Endodermal cell (in vitro differentiated cells): ENCODE measurements at places on chromosomes 11 and 22. TPM values are rescaled to one million over a fixed set of nuclear protein-coding genes. Genes with fewer than 3 reads are reported as not detected.

DNA sequence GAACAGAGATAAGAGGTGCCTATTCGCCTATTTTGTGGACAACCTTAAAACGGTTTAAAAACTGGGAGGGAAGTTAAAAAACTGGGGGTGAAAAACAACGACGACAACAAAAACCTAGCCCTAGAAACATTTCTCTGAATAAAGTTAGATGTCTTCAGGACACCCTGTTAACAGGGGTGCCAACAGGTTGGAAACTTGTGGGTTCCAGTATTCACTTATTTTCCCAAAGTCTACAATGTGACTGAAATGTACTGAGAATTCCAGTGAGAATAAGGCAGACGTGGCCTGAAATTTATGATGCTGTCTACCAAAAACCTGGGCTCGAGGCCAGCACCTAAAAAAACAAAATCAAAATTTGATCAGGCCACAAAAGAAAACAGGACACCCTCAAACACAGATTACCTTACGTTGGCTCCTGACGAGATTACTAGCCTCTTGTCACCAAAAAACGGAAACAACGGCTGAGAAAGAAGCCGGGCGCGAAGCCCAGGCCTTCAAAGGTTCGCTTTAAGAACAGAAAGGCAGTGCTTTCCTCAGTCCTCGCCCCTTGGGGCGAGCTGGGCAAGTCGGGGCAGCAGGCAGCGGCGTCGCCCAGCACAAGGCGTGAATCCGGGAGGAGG is 906 bp downstream of the CCDC90B start:
- DNase-seq = no peak

The OR2AG1 gene
- not detected in 2 replicates for total RNA-seq

GRCh38 chr11:32796425-32796824 is 2.0 kb upstream of the CCDC73 start:
- DNase-seq = no peak

- peak; percentile 93 for DNase-seq
These were observed at the start of gene ARSA for GRCh38 chr22:50627642-50628542. ARSA (minus strand) TSS chr22:50628152; CDS start chr22:50627779, 373 bp downstream.

GRCh38 chr11:12927886-12928285 is 81.2 kb upstream of the RASSF10 start:
- DNase-seq = no peak

The GCAT gene
- 21.4 and 22.2 TPM in 2 replicates for total RNA-seq

DNA sequence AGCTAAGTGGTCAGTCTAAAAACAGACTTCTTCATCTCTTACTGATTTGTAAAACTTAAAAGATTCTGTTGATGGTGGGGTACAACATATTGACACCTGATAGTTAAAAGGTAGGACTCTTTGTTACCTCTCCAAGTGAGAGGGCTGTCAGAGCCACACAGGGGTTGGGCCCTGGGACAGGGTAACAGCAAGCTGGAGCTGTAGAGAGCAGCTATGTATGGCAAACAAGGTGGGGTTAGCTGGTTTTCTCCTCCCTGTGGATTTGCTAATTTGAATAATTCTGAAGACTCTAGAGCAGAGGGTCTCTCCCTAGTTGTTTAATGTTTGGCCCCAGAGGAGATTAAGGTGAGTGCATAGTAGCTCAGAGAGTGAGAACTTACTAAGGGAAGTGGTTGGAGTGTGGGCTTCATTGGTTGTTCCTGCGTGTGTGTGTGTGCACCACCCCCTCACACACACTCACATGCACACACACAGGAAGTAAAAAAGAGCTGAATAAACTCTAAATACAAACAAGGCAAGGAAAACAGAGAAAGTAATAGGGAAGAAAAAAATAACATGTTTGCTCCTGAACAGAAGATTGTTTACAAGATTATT is 9.2 kb upstream of the GAS2 start:
- peak; percentile 60 for DNase-seq

The OR8D1 gene
- not detected in 2 replicates for total RNA-seq

- no peak for DNase-seq
These were observed 13.3 kb downstream of the PARVA start for GRCh38 chr11:12390687-12391110.

DNA sequence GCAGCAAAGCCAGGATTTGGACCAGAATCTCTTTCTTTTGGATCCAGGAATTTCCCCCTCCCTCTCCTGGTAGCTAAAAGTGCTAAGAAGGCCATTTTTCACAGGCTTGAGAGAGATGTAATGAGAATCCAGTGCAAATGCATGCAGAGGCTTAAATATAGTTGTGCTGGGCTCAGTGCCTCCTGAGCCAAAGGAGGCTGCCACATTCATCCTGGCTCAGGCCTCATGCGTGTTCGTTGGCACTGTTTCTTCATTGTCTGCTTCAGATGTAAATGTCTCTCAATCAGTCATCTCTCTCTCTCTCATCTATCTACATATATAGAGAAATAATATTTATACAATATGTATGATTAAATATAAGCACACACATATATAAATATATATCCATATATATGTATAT is 83.6 kb downstream of the INSC start:
- peak; percentile 24 for DNase-seq

DNA sequence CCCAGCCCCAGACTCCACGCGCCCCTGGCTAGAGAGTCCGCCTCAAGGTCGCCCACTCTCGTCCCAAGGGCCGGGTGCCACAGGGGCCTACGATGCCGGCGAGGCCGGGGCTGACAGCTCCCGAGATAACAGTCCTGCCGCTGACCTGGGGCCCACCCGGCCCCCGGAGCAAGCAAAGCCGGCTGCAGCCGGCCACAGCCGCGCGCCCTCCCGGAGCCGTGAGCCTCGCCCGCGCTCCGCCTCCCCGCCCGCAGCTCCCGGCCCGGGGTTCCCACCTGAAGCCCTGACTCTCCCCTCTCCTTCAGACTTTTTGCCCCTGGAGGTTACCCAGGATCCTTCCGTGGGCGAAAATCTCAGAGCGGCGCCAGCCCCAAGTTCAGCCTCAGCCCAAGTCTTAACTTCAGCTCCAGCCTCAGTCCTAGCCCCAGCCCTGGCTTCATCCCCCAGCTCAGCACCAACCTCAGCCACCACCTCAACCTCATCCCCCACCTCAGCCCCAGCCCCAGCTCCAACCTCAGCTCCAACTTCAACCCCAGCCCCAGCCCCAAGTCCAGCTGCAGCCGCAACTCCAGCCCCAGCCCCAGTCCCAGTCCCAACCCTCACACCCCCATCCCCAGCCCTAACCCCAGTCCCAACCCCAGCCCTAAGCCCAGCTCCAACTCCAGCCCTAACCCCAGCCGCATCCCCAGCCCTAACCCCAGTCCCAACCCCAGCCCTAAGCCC is 1.7 kb downstream of the KLHDC7B start:
- no peak for DNase-seq

GRCh38 chr11:64745521-64746328 is 1.8 kb upstream of the RASGRP2 start:
- DNase-seq = peak; percentile 89

DNA sequence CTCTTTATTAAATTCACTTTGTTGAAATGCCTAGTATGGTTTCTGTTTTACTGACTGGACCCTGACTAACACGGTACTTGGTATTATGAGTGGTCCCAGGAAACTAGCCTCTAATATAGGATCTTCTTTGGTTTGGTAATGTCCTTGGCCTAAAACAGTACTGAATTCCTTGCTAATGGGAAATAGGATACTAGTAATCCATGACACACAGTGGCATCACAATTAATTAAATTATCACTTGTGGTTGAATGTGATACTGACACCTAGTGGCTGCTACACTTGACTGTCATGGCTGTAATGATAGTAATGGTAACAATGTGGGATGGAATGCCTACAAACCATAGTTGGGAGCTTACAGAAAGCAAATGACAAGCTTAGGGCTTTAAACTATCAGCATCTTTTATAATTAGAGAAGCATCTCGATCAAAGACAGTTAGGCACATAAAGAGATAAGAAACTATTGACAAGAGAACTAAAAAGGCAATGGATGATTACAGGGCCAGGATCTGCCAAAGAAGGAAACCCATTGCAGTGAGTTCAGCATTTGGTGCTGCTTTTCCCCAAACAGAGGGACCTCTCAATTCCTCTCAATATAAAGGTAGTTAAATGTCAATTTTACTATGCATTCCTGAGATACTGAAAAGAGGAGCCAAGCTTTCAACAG is 8.6 kb downstream of the DNHD1 start:
- no peak for DNase-seq

The FGF3 gene
- not detected in 3 replicates for total RNA-seq

DNA sequence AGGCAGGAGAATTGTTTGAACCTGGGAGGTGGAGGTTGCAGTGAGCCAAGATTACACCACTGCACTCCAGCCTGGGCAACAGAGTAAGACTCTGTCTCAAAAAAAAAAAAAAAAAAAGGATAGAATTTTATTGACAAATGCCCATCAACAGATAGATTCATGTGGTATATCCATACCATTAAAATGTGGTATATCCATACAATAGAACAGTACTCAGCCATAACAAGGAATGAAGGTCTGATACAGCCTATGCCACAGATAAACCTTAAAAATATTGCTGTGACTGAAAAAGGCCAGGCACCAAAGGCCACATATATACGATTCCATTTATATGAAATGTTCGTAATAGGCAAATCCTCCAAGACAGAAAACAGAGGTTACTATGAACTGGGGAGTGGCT is 45.3 kb upstream of the PPP2R1B start:
- DNase-seq = no peak

DNA sequence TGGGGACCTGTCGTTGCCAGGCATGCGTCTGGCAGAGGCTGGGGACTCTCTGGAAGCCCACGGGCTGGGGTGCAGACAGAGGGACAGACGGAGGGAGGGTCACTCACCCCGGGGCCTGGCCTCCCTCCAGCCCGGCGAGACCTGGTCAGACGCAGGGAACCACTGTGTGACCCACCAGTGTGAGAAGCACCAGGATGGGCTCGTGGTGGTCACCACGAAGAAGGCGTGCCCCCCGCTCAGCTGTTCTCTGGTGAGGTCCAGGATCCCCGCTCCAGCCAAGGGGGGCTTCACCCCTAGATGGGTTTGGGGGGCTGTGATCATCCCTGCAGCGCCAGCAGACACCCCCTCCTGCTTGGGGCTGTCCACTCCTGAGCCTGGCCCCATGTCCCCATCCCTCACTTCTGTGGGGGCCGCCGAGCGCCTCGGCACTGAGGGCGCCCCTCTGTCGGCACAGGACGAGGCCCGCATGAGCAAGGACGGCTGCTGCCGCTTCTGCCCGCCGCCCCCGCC is 23.6 kb upstream of the MUC5B start:
- no peak for DNase-seq

DNA sequence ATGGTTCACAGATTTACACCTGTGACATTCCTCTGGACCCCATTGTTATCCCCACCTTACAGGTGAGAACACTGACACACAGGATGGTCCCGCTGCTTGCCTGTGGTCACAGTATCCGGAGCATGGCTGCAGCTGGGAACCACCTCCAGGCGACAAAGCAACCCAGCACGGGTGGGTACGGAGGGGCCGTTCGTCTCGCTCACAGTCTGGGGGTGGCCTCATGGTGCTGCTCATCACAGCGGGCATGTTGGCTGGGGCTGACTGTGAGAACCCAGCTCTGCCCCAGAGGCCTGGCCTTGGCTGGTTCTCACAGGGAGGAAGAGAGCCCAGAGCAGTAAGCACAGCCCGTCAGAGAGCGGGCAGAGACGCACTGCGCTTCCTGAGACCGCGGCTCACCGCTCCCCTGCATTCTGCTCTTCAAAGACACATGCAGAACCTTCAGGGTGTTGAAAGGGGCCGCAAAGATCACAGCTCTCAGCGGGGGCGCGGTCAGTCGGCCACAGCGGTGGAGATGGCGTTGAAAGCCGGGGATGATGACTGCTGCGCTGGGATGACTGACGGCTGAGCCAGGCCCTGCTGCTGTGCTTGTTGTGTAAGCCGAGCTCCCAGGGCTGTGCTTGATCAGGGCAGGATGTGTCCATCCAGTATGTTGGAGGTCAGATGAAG is 423.0 kb downstream of the BRD1 start:
- peak; percentile 41 for DNase-seq

The LAYN gene
- total RNA-seq = 0.72 and 1.1 TPM in 2 replicates

DNA sequence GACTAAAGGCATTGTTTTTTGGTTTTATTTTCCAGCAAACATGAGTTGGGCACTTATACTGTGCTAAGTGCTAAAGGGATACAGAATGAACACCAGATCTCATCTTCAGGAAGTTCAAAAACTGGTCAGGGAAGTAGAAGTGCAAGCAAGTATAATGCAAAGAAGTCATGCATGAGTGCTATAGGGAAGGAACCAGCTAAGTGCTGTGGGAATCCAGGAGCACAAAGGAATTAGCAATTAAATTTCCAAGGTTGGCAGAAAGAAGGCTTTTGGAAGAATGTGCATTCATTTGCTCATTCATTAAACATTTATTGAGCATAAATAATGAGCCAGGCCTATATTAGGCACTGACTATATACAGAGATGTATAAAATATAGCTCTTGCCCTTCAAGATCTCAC is 143.7 kb upstream of the ARHGAP42 start:
- no peak for DNase-seq

The PLEKHB1 gene
- 40.4 and 44.6 TPM in 2 replicates for total RNA-seq

The GDPD4 gene
- total RNA-seq = not detected in 3 replicates

DNA sequence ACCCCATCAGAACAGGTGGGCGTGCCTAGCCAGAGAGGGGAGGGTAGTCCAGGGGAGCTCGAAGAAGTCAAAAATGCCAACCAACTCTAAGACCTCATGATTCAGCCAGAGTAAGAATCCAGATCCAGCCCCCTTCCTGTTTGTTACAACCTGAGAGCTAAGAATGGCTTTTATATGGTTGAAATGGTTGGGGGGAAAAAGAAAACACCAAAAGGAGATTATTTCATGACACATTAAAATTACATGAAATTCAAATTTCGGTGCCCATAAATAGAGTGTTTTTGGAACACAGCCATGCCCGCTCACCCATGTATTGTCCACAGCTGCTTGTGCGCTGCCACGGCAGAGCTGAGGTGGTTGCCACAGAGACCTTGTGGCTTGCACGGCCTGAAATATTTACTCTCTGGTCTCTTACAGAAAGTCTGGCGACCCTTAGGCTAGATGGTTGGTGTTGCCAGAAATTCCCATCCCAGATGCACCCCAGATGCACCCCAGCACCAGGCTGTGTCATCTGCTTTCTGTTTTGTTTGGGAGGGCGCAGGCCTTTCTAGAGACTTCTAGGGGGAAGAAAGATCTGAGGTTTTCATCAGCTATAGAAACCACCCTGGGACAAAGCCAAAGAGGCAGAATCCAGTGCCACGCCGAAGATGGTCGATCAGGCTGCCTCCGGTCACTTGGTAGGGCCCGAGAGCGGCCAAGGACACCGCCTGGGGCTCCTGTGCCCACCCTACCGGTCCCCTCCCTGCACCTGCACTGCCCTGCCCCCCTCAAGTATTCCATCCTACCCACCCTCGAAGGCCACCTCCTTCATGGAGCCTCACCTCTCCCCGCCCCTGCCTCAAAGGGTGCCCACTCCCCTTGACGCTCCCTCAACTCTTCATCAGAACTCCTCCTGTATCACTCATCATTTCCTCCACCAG is 80.2 kb downstream of the DSCAML1 start:
- DNase-seq = no peak

GRCh38 chr11:15864026-15864805 is 492.1 kb downstream of the SOX6 start:
- peak; percentile 61 for DNase-seq
